Activated CD8-positive, alpha-beta memory T cell treated with anti-CD3 and anti-CD28 coated beads, Interleukin-2, amount 10 ng/mL, durations not matched to agents 7 days and 5 days (primary cell): ENCODE measurements at places on chromosomes 4 and X. TPM values are rescaled to one million over a fixed set of nuclear protein-coding genes. Genes with fewer than 3 reads are reported as not detected.

The LRP2BP gene
- total RNA-seq: 1.3 TPM

DNA sequence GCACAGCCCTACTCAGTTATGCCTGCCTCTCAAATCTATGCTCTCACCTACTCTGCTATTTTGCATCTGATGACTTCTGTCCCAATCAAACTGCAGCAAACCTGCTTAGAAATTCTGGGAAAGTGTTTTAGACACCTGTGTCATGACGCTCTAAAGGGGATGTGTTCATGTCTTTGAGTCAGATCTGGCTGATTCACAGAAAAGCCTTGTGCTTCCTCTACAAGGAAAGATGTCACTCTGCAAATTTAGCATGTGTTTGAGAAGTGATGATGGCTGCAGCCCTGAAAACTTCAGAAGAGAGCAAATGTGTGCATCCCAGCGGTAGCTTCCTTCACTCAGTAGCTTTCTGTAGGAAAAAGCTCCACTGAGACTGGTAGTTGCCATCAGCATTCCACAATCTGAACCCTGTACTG, 235.4 kb downstream of the MGST2 start:
- DNase-seq: no peak
- peaks cover 6% of the 10 kb centered on the region for H3K36me3 ChIP-seq
- H3K4me1 ChIP-seq: peaks cover 42% of the 10 kb centered on the region

DNA sequence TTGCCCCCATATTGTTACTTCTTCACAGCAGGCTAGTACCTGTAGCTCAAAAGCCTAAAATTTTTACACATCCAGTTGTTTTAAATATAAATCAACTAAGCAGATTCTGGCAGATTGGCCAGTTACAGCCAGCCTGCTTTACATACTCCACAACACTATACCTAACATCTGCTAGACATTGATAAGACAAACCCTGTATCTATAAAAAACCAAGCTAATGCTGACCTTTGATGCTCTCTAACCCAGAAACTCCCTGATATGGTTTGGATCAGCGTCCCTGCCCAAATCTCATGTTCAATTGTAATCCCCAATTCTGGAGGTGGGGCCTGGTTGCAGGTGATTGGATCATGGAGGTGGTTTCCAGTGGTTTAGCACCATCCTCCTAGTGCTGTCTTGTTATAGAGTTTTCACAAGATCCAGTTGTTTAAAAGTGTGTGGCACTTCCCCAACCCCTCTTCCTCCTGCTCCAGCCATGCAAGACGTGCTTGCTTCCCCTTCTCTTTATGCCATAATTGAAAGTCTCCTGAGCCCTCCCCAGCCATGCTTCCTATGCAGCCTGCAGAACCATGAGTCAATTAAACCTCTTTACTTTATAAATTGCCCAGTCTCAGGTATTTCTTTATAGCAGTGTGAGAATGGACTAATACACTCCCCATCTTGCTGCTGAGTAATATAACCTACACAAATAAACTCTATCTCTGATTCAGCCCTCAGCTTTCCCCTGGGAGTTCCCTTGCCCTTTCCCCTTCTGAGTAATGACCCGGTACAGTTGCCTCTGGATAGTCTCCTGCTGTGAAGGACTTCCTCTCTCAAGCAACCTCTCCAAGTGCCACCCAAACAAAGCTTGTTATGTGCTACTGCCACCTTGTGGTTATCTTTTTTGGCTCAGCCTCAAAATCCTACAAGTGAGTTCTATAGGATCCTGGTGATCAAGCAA, 39.6 kb downstream of the ZCCHC13 start:
- DNase-seq: peak; percentile 56
- H3K4me3 ChIP-seq: no peak overlapping the region
- no peaks in the 10 kb centered on the region for H3K36me3 ChIP-seq
- no peak overlapping the region for H3K27ac ChIP-seq
- H3K27me3 ChIP-seq: peaks cover 8% of the 10 kb centered on the region

DNA sequence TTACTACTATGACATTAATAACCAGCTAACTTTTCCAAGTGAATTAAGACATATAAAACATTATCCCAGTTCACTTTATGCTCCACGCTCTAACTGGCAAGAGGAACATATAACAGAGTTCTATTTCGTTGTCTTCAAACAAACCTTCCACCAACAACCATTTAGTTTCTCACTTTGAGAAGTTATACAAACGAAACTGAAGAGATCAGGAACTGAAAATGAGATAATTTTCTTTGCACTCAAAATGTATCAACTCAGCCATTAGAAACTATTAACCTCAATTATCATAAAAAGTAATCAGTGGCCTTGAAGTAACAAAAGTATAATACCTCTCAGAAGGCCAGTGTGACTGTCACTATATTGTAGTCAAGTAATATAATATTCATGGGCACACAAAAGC, 70.1 kb downstream of the CHM start:
- no peaks in the 10 kb centered on the region for H3K27me3 ChIP-seq
- no peak overlapping the region for H3K27ac ChIP-seq
- DNase-seq: no peak
- peaks cover 24% of the 10 kb centered on the region for H3K36me3 ChIP-seq
- peaks cover 2% of the 10 kb centered on the region for H3K4me1 ChIP-seq

DNA sequence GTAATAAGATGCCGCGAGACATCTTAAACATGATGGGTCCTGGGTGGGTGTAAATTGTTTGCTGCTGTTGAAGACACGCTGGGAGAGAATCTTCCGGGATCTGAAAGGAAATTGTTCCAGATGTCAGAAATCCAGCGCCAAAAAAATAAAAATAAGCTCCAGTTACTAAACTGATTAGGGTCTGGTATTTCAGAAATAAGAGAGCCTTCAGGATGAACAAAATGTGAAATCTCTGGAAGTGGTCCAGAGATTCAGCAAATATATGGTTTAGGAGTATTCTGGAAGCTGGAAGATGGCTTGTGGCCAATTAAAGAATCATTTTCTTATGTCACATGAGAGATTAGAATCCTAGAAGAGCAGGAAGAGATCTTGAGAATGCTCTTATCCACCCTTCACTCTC, 75.8 kb upstream of the NHS start:
- H3K4me1 ChIP-seq: no peaks in the 10 kb centered on the region
- no peaks in the 10 kb centered on the region for H3K36me3 ChIP-seq
- H3K4me3 ChIP-seq: no peak overlapping the region
- no peaks in the 10 kb centered on the region for H3K27me3 ChIP-seq
- no peak overlapping the region for H3K27ac ChIP-seq
